SK-N-DZ (cell line): ENCODE measurements at places on chromosomes 2 and 18.

- DNase-seq = no peak
Measured at GRCh38 chr2:237909075-237909695, 49.8 kb downstream of the RAMP1 start.

GRCh38 chr2:187959821-187960220 is 331.9 kb upstream of the GULP1 start:
- peak; percentile 74 for DNase-seq

DNA sequence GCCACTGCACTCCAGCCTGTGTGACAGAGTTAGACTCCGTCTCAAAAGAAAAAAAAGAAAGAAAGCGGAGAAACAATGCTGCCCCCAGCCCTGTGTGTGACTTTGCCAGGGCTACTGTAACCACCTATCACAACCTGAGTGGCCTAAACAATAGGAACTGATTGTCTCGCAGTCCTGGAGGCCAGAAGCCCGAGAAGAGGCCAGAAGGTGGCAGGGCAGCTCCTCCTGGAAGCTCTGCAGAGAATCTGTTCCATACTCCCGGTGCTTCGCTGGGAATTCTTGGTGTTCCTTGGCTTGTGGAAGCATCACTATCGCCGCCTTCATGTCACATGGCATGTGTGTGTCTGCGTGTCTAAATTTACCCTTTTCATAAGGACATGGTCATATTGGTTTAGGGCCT is 14.4 kb upstream of the RAB17 start:
- DNase-seq = no peak

DNA sequence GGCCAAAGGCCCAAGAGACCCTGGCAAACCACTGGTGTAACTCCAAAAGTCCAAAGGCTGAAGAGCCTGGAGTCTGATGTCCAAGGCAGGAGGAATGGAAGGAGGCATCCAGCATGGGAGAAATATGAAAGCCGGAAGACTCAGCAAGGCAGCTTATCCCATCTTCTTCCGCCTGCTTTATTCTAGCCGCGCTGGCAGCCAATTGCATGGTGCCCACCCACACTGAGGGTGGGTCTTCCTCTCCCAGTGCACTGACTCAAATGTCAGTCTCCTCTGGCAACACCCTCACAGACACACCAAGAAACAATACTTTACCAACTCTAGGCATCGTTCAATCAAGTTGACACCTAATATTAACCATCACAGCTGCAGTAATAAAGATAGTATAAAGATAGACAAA is 34.1 kb downstream of the MAPK4 start:
- DNase-seq = no peak

- no peak for DNase-seq
Measured at GRCh38 chr2:28273751-28274150, 118.9 kb upstream of the FOSL2 start.

DNA sequence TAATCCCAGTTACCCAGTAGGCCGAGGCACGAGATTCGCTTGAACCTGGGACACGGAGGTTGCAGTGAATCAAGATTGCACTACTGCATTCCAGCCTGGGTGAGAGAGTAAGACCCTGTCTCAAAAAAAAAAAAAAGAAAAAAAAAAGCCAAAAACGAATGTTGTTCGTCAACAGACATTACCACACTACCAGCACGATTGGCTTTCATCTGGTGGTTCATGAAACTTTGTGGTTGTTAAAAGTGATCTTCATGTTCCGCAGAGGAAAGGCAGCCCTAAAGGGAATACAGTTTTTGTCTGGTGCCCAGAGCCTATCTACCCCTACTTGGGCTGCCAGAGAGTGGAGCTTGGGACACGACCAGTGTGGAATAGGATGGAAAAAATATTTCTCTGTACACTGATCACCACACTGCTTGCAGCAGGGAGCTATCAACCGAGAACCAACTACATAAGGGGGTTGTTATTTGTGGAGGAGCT is 13.6 kb upstream of the CXCR4 start:
- no peak for DNase-seq

- DNase-seq = no peak
Measured at GRCh38 chr2:99698896-99699295, 209.1 kb upstream of the REV1 start.

GRCh38 chr2:35391736-35392442 is 963.7 kb upstream of the CRIM1 start:
- peak; percentile 3 for DNase-seq

DNA sequence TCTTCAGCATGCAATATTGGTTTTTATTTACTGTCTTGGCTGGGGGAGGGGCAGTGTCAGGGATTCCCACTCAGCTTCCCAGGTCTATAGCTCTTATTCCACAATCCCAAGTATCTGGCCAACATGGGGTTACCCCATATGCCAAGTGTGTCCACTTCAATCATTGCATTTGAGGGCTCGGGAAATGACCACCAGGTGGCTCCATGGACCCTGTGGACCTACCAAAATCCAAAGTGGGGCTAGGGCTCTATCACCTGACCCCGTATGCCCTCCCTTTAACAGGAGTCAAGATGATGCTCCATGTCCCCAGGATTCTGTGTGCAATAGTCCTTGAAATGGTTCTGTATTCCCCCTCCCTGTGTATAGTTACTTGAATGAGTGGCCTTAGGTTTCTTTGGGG is 12.1 kb upstream of the TRAF3IP1 start:
- no peak for DNase-seq

DNA sequence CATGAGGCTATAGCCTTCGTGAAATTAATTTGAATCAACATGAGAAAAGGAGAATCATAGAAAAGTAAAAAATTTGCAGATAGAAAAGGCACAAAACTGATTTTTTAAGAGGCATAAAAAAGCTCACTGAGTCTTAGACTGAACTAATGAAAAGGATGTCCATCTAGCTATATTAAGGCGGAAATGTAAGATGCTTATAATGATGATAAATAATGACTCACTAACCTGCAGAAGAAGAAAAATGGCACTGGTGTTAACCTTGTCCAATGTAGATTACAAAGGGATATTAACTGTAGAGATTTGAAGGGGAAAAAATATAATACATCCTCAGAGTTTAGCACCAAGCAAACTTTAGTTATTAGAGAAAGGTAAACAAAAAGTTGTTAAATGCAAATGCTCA is 1098.0 kb upstream of the DDX18 start:
- DNase-seq = no peak

DNA sequence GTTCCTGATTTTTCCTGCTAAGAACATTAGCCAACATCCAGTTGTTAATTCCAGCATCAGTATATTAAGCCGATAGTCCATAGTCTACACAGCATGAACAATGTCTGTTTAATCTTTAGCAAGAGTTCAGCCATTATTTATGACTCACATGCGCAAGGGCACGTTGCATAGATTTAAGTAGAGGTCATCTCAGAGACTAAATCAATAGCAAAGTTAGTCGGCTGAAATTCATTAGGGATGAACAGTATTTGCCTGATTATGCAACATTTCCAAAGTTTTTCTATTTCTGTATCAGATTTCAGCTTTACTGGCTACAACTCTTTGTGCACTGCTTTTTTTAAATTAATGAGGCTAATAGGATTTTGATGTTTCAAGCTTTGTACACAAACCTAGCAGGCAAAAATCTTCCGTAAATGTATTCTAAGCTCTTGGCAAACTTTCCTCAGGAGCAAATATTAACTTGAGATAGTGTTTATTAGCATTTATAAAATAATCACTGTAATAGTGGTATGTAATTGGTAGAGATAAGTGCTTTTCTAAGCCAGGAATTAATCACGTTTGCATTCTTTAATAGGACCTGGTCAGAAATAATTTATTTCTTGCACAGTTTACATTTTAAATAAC is 578.7 kb upstream of the ID2 start:
- no peak for DNase-seq

- DNase-seq = peak; percentile 24
Measured at GRCh38 chr18:37261246-37261840, 304.3 kb downstream of the CELF4 start.

DNA sequence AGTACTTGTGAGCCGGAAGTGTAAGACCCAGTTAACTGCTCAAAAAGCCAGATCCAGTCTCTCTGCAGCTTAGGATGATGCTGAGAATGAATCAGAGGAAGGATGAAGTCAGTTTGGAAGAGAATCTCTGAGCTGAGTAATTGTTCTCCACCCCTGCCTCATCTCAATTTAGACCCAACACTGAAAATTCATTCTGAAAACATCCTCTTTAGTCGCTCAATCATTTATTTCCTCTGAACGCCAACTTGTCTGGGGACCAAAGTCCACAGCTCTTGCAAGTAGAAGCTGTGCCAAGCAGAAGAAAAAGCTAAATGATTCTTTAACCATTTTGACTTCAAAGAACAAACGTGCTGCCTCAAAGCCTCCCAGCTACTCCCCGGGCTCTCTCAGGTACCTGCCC is 177.1 kb upstream of the KLHL29 start:
- DNase-seq = no peak

DNA sequence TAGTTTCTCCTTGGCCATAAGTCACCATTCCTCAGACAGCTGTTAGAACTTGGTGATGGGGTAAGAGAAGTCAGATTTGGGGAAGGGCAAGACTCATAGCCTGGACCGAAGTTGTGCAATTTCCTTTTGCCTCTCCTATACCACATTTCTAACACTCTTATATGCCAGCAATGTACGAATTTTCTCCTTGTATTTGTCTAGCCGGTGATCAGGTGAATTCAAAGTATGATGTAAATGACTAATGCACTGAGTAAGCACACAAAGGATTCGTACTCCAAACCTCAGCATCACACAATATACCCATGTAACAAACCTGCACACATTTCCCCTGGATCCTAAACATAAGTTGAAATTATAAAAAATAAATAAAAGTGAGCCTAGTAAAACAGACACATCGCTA is 1143.5 kb upstream of the CELF4 start:
- DNase-seq = no peak

DNA sequence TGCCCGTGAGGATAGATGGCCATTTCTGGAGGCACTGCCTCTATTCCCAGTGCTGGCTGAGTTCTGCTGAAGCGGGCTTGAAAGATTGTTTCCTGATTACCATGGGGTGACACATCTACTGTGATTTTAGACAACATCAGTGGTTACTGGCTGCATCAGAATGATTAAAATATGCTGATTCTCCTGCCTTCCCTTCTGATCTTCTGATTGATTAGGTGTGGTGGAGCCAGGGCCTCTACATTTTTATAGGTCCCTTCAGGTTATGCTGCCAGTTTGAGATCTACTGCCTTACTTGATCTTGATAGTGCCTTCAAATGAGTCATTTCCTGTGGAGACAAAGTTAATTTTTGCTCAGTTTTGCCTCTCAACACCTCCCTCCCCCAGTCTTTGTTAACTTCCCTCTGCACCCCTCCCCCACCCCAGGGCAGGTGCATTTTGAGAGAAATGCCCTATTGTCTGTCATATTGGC is 31.6 kb upstream of the SNORC start:
- no peak for DNase-seq

DNA sequence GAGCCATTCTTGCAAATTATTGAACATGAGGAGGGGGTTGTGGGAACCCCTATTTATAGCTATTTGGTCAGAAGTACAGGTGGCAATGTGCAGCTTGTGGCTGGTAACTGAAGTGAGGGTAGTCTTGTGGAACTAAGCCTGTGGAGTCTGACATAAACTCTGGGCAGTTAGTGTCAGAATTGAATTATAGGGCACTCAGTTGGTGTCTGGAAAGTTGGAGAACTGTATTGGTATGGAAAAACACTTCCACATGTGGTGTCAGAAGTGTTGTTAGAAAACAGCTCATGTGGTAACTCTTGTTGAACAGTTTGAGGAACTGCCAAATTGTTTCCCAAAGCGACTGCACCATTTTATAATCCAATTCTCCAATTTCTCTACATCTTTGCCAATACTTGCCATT is 7.5 kb downstream of the RALBP1 start:
- DNase-seq = peak; percentile 12

GRCh38 chr2:150211164-150211631 is 276.3 kb downstream of the RND3 start:
- DNase-seq = no peak

- peak; percentile 42 for DNase-seq
Measured at GRCh38 chr2:169131587-169132512, 62.5 kb downstream of the DHRS9 start.

DNA sequence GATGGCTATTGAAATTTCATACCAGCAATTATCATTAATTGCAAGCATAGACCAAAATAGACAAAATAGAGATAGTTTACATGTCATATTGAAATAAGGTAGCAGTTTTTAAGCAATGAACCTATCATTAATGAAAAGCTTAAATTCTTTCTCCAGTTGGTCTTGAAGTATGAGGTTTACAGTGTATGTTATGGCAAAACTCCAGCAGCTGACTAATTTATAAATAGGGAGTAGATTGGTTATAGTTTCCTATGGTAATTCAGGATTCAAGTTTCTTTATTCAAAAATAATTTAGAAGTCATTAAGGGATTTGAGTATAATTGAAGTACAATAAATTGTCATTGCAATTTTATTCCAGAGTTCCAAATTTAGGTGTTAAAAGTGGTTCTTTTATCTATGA is 69.6 kb upstream of the COL5A2 start:
- no peak for DNase-seq

DNA sequence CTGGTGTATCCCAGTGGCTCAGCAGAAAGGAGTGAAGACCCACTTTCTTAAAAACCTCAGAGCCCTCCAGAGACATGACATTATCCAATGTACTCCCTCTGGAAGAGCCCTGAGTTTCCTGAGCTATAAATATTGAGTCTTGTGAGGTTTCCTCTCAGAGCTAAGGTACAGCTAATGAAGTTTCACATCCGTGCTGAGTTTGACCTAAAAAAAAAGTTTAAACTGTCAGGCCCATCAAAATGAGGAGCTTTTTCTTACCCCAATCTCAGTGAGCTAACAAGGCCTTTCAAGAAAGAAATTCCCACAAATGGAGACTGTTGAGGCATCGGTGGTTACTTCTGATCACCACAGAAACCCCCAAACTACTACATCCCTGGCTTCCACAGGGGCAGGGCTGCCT is 65.4 kb upstream of the ST8SIA3 start:
- no peak for DNase-seq

- DNase-seq = no peak
Measured at GRCh38 chr18:63236406-63236805, 83.2 kb downstream of the BCL2 start.

- no peak for DNase-seq
Measured at GRCh38 chr2:161028581-161028980, 131.6 kb upstream of the TANK start.

- DNase-seq = no peak
Measured at GRCh38 chr2:101473591-101473910, 1.4 kb downstream of the RFX8 start.

GRCh38 chr2:18690342-18690741 is 101.0 kb upstream of the NT5C1B start:
- DNase-seq = no peak

DNA sequence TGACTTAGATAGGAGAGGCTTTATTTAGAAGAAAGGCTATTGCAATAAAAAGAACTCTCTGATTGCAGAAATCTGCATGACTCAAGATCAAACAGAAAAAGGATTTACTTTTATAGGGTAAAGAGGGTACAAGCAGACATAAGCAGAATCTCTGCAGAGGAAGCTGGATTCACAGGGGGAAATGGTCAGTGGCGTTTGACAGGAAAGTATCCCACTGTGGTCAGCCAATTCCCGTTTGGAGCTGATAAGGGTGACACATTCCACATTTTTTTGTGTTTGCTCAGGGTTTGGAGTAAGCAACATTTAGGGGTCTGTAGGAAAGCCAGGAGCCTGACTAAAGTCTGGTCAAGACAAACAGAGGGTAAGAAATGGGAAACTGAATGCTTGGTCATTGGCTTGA is 23.9 kb upstream of the SCYGR5 start:
- no peak for DNase-seq
